ENCODE measurements at places on chromosomes 4 and X. TPM values are rescaled to one million over a fixed set of nuclear protein-coding genes. Genes with fewer than 3 reads are reported as not detected.

Gene SSX2B
- total RNA-seq, result not detected

- DNase-seq, result no peak
- no peak overlapping the region for H3K4me3 ChIP-seq
- no peak overlapping the region for H3K27ac ChIP-seq
- H3K36me3 ChIP-seq, result no peaks in the 10 kb centered on the region
Observed at GRCh38 chrX:139877710-139878414, 55.0 kb downstream of the ATP11C start.

Gene ASB12
- total RNA-seq, result 0.21 TPM

Gene PNMA6F
- total RNA-seq, result not detected

GRCh38 chr4:147963839-147964238, 232.0 kb downstream of the ARHGAP10 start:
- no peaks in the 10 kb centered on the region for H3K4me1 ChIP-seq
- no peak for DNase-seq
- no peaks in the 10 kb centered on the region for H3K36me3 ChIP-seq
- no peak overlapping the region for H3K27ac ChIP-seq

DNA sequence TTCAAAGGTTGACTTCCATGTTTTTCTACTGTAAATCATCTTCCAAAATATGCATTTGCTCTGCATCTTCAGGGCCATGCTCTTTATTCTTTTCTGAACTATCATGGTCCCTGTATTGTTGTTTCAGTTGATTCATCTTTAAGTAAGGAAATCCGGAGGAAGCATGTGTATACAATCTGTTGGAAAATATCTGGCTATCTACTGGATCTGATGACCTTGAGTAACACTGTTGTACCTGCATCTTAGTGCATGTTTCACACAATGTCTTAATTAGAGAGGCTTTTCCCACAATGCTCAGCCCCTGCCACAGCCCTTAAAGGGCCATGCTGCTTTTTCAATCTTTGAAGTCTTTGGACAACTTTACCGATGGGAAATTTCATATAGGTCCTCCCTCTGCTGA, 61.8 kb upstream of the SH3RF1 start:
- H3K36me3 ChIP-seq, result no peaks in the 10 kb centered on the region
- H3K27ac ChIP-seq, result no peak overlapping the region
- no peak overlapping the region for H3K4me3 ChIP-seq

DNA sequence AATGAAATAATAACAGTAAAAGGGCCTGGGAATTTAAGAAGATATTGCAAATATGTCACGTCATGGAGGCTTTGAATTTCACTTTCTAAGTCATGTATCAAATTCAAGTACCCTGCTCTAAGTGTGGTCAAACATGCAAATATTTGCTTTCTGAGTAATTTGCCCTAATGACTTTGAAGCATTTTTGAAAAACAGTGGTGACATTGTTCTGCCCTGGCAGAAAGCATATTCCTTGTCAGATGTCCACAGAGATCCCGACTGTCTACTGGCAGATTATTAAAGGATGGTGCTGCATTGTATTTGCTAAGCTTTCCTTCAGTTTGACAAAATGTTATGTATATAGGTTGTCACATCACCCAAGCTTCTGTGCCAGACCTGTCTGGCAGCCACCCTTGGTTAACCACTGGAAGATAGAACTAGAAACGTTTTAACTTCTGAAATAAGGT, 92.5 kb downstream of the ANK2 start:
- H3K27me3 ChIP-seq, result no peaks in the 10 kb centered on the region
- H3K4me3 ChIP-seq, result no peak overlapping the region
- H3K36me3 ChIP-seq, result no peaks in the 10 kb centered on the region

Gene GLUD2
- 1.6 TPM for total RNA-seq

DNA sequence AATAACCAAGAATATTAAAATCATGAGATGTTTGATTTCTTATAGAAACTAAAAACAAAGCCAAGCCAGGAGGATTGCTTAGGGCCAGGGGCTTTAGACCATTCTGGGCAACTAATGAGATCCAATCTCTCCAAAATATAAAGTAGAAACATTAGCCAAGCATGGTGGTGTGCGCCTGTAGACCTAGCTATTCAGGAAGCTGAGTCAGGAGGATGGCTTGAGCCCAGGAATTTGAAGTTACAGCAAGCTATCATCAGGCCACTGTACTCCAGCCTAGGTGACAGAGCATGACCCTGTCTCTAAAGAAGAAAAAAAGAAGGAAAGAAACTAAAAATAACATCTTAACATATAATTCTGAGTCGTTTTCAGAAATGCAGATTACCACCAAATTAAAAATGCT, 96.7 kb downstream of the NAF1 start:
- H3K4me1 ChIP-seq, result no peaks in the 10 kb centered on the region
- H3K4me3 ChIP-seq, result no peak overlapping the region
- H3K36me3 ChIP-seq, result no peaks in the 10 kb centered on the region
- H3K27me3 ChIP-seq, result no peaks in the 10 kb centered on the region
- no peak overlapping the region for H3K27ac ChIP-seq

Gene DSPP
- total RNA-seq, result not detected

DNA sequence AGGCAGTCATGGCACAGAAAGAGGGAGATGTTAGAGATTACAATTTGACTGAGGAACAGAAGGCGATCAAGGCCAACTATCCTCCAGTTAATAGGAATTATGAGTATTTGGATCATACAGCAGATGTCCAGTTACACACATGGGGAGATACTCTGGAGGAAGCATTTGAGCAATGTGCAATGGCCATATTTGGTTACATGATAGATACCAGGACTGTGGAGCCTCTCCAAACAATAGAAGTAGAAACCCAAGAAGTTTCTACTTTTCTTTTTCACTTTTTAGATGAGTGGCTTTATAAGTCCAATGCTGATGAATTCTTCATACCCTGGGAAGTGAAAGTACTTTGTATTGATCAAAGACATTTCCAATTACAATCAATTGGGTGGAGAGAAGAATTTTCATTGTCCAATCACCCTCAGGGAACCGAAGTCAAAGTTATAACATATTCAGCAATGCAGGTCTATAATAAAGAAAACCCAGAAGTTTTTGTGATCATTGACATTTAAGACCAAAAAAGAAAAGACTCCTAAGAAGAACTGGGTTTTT, 139.1 kb downstream of the MAB21L2 start:
- DNase-seq, result no peak
- H3K27ac ChIP-seq, result no peak overlapping the region
- H3K4me1 ChIP-seq, result peaks cover 9% of the 10 kb centered on the region
- no peaks in the 10 kb centered on the region for H3K27me3 ChIP-seq

- no peak for DNase-seq
- H3K4me1 ChIP-seq, result no peaks in the 10 kb centered on the region
- H3K27ac ChIP-seq, result no peak overlapping the region
- no peaks in the 10 kb centered on the region for H3K36me3 ChIP-seq
- no peak overlapping the region for H3K4me3 ChIP-seq
Observed at GRCh38 chr4:168720396-168720900, 223.6 kb downstream of the PALLD start.

- no peak overlapping the region for H3K4me3 ChIP-seq
- no peaks in the 10 kb centered on the region for H3K4me1 ChIP-seq
- no peaks in the 10 kb centered on the region for H3K36me3 ChIP-seq
- DNase-seq, result no peak
- no peaks in the 10 kb centered on the region for H3K27me3 ChIP-seq
Observed at GRCh38 chrX:47590984-47591383, 8.7 kb downstream of the TIMP1 start.

Gene SASH3
- 8.5 TPM for total RNA-seq

GRCh38 chrX:32514986-32515385, 696.4 kb downstream of the DMD start:
- H3K4me3 ChIP-seq, result no peak overlapping the region
- no peak for DNase-seq
- H3K36me3 ChIP-seq, result no peaks in the 10 kb centered on the region
- no peaks in the 10 kb centered on the region for H3K4me1 ChIP-seq
- no peak overlapping the region for H3K27ac ChIP-seq
- H3K27me3 ChIP-seq, result no peaks in the 10 kb centered on the region

- H3K27ac ChIP-seq, result no peak overlapping the region
- H3K4me1 ChIP-seq, result no peaks in the 10 kb centered on the region
- H3K4me3 ChIP-seq, result no peak overlapping the region
- no peaks in the 10 kb centered on the region for H3K36me3 ChIP-seq
Observed at GRCh38 chrX:29455702-29456101, 759.7 kb upstream of the MAGEB2 start.

DNA sequence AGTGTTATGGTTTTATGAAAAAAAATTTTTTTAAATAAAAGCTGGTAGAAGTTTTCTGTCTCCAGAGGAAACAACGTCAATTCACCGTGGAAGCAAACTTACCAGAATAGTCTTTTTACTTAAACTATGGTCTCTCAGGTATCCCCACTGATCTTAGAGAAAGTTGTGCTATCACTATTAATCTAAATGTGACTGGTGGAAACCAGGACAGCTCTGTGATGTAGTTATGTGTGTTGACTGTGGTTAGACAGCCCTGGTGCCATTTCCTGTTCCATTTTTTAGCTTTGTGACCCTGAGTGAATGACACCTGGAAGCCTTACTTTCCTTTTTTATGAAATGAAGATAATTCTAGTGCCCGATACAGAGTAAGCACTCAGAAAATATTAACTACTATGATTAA, 111.8 kb upstream of the HUWE1 start:
- H3K4me1 ChIP-seq, result no peaks in the 10 kb centered on the region
- H3K27ac ChIP-seq, result no peak overlapping the region
- no peak for DNase-seq
- H3K36me3 ChIP-seq, result no peaks in the 10 kb centered on the region

DNA sequence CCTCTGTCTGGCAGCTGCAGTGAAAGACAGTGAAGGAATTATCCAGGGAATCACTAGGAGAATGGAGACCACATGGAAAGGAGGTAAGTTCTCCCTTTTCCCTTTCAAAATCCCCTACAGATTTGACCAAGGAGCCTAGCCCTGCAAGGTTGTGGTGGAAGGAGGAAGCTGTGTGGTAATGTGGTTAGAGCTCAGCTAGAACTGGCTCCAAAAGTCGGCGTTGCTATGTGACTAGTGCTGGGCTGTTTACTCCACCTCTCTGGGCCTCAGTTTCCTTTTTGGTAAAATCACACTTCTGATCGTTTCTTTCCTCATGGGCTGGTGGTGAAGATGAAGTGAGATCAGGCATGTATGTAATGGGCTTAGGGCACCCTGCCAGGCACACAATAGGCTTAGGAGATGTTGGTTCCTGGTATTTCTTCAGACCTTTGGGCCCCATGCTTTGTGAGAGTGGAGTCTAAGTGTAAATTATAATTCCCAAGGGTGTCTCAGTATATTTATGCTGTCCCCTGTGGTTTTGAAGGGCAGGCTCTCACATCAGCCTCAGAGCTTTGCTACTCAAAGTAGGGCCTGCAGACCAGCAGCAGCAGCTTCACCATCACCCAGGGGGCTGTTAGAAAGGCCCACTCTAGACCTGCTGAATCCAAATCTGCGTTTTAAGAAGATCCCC, 183.7 kb upstream of the BCOR start:
- H3K4me3 ChIP-seq, result no peak overlapping the region
- no peaks in the 10 kb centered on the region for H3K27me3 ChIP-seq
- no peak overlapping the region for H3K27ac ChIP-seq

GRCh38 chr4:183618681-183619080, 40.3 kb downstream of the RWDD4 start:
- H3K4me3 ChIP-seq, result no peak overlapping the region
- no peaks in the 10 kb centered on the region for H3K27me3 ChIP-seq
- no peaks in the 10 kb centered on the region for H3K36me3 ChIP-seq

Gene TEX13B
- total RNA-seq, result not detected

DNA sequence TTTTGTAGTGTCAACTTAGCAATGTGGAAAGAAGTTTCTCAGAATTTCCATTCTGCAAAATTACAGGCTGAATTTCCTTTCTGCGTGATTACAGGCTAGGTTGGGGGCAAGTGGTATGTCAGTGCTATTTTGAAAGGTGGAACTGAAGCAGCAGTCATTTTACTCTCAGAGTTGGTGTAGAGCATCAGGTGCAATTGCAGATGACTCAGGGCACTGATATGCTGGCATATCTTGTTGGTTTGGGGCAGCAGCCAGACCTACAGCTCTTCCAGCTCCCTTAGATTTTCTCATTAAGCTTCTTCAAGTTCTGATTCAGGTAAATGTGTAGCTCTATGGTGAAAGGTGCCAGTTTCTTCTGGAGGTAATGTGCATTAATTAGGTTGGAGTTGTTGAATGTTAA, 930.7 kb upstream of the PCDH10 start:
- DNase-seq, result no peak
- no peaks in the 10 kb centered on the region for H3K36me3 ChIP-seq
- H3K27ac ChIP-seq, result no peak overlapping the region
- H3K4me3 ChIP-seq, result no peak overlapping the region

Gene PDGFRA
- total RNA-seq, result 14.0 TPM

DNA sequence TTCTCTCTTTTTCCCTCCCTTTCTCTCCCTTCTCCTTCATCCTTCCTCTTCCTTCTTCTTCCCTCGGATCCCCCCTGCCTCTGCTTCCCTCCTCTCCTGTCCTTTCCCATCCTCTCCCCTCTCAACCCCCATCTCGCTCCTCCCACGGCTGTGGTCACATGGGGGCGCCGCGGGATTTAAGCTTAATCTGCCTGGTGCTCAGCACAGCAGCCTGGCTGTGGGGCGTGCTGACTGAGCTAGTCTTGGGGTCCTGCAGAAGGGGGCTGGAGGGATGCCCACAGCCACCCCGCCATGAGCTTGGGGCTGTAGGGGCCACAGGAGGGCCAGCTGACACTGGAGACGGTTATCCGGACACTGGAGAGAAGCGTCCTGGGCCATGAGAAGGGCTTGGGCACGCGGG, 10.7 kb downstream of the SMIM10L2A start:
- no peak overlapping the region for H3K4me3 ChIP-seq
- no peaks in the 10 kb centered on the region for H3K36me3 ChIP-seq
- H3K27me3 ChIP-seq, result no peaks in the 10 kb centered on the region
- H3K27ac ChIP-seq, result no peak overlapping the region
- H3K4me1 ChIP-seq, result no peaks in the 10 kb centered on the region

Gene CT45A10
- total RNA-seq, result not detected

DNA sequence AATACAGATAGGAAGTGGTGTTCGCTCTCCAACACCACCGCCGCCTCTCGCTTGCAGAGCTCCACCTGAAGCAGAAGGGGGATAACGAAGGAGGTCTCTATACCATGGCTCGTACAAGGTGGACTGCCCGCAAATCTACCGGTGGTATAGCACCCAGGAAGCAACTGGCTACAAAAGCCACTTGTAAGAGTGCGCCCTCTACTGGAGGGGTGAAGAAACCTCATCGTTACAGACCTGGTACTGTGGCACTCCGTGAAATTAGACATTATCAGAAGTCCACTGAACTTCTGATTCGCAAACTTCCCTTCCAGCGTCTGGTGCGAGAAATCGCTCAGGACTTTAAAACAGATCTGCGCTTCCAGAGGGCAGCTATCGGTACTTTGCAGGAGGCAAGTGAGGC, 5.2 kb upstream of the BMP15 start:
- H3K27me3 ChIP-seq, result peaks cover 6% of the 10 kb centered on the region
- H3K36me3 ChIP-seq, result no peaks in the 10 kb centered on the region
- no peaks in the 10 kb centered on the region for H3K4me1 ChIP-seq

Gene TMEM35A
- 0.14 TPM for total RNA-seq

- H3K4me3 ChIP-seq, result no peak overlapping the region
- H3K36me3 ChIP-seq, result no peaks in the 10 kb centered on the region
- H3K27ac ChIP-seq, result no peak overlapping the region
Observed at GRCh38 chrX:590693-591404, 39.7 kb upstream of the SHOX start.

GRCh38 chr4:151567056-151567455, 158.1 kb downstream of the FHIP1A start:
- H3K36me3 ChIP-seq, result no peaks in the 10 kb centered on the region
- H3K27me3 ChIP-seq, result no peaks in the 10 kb centered on the region
- H3K4me3 ChIP-seq, result no peak overlapping the region

Data from pancreas (tissue), 10 donors.